ENCODE measurements at places on chromosomes 1 and 21.

GRCh38 chr1:151510020-151510405 lies 1.2 kb upstream of the CGN start:
- DNase-seq, result no peak

DNA sequence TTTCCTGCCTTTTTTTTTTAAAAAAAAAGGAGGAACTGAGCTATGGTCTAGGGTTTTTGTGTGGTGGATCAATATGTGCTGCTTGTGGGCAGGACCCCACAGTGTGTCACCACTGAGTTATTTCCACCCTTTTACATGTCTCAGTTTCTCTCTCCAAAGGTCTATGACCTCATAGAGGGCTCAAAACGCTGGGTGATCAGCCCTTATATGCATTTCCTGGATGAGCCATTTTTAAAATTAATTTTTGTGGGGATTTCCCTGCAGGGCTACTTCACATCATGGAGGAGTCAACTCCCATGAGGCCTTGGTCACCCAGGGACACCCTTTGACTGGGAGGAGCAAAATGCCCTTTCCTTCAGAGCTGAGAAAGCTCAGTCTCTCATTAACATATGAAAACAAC lies 20.7 kb upstream of the HAO2 start:
- DNase-seq, result no peak

GRCh38 chr1:227317011-227317451 lies 1.3 kb downstream of the CDC42BPA start:
- DNase-seq, result peak; percentile 46

GRCh38 chr1:243734308-243734695 lies 115.7 kb downstream of the AKT3 start:
- no peak for DNase-seq

DNA sequence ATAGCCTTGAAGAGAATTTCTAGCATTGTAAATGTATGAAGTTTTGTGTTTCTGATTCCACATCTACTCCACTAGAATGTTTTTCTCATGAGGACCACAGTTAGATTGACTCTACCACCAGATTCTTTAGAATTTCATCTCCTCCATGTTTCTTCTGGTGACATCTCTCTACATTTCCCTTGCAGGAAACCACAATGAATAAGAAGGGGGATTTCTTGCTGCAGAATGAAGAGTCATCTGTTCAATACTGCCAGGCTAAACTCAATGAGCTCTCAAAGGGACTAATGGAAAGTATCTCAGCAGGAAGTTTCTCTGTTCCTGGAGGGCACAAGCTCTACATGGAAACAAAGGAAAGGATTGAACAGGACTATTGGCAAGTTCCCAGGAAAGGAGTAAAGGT lies 18.6 kb downstream of the GBP6 start:
- no peak for DNase-seq

- peak; percentile 58 for DNase-seq
Measured at GRCh38 chr1:218345673-218346390, 696 bp downstream of the TGFB2 start.

DNA sequence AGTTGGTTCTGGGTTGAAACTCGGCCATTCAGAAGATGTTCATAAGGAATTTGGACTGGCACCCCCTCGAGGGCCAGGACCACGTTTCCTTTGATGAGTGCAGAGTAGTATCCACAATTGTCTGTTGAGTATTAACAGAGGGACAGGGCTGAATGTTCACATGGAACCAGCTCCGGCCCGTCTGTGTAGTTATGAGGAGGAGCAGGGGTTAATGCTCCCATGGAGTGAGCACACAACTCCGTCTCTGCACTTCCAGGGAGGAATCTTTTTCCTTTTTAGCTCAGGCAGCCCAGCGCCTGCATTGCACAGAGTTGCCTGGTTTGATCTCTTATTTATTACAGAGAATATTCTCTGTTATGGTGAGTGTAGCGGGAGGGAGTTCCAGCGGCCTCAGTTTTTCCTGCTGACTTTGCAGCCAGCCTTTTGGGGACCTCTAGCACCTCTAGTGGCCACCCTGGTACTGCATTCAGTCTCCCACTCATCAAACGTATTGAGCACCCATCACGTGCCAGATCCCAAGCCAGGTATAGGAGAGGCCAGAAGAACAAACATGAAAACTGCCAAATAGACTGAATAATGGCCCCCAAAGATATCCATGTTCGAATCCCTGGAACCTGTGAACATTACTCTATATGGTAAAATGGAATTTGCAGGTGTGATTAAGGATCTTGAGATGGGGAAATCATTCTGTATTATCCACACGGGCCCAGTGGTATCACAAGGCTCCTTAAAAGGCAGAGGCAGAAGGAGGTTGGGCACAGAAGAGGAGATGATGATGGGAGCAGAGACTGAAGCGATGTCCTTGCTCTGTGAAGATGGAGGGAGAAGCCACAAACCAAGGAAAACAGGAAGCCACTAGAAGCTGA lies 167.7 kb upstream of the CSF3R start:
- DNase-seq, result peak; percentile 67

GRCh38 chr1:47574451-47575165 lies 136.8 kb downstream of the FOXD2 start:
- no peak for DNase-seq

DNA sequence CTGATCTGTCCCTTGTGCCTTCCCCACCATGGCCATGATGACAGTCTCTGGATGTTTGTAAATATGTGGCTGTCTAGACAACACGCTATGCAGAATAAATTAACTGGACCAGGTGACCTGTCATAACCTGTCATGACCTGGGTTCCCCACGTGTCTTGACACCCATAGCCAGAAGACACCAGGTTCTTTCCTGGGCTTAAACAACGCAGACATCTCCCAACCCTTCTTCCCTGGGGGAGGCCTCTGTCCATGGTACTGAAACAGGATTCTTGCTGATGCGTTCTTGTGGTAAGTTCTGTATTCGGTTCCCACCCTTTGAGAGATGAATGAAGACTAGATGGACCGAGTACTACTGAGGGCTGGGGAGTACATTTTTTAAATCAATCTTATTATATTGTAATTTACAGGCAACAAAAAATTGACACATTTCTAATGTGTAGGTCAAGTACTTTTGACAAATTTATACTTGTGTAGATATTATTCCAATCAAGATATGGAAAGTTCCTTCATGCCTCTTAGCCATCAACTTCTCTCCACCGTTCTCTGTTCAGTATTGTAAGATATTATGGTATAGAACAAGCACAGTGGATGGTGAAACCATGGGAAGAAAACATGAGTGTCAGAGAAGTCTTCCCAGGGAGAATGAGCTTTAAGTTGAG lies 738.8 kb downstream of the PTPRU start:
- DNase-seq, result peak; percentile 50
